Anterior cingulate cortex (tissue), 58 donors: ENCODE measurements at places on chromosomes 2 and 18.

DNA sequence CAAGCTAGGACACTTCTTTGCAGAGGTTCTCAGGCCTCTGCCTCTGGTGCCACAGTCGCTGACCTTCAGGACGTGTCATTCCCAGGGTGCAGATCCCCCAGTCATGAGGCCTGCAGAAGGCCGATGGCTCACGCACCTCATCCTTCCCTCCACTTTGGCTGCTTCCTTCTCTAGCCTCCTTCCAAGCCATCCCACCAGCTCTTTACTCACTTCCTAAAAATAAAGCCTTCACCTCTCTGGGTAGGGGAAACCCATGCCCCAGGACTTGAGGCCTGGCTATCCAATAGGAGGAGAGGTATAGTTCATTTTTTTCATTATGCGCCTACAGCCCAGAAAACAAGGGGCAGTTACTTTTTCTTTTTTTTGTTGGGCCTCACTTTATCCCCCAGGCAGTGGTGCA lies 91.4 kb downstream of the B3GNT2 start:
- no peak for DNase-seq

DNA sequence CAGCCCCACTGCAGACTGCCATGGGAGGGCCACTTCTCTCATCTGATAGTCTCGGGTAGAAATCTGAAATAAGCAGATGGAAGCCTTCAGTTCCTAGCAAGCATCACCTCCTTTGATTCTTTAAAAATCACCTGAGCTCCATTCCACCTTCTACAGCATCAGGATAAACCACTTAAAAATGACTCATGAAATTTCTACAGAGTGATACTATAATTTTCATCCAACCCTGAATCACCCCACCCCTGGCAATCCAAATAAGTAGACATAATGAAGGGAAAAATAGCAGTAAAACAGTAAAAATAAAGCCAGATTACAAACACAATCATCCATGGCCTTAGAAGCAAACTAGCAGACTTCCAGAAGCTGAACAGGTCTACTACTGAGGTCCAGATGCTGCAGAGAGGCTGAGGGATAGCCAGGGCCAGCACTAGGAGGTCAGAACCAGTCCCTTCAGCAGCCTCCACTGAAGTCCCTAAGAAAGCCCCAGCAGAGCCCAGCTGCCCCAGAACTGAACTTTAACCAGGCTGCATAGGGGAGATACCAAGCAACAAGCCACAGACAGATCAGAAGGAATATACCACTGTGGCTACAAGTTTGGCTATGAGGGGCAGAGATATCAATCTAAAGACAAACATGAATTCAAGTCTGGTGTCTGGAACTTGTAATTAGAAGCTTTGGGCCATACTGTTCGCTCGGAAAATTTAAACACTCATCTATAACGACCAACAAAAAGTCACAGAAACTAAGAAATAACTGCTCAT lies 54.7 kb upstream of the RNU4ATAC start:
- DNase-seq, result no peak

DNA sequence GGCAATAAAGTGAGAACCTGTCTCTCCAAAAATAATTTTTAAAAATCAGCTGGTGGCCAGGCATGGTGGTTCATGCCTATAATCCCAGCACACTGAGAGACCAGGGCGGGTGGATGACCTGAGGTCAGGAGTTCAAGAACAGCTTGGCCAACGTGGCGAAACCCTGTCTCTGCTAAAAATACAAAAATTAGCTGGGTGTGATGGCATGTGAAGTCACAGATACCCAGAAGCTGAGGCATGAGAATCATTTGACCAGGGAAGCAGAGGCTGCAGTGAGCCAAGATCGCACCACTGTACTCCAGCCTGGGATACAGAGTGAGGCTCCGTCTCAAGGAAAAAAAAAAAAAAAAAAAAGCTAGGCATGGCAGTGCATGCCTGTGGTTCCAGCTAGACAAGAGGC lies 7.4 kb upstream of the GPR75 start:
- DNase-seq, result no peak

GRCh38 chr2:75709297-75709696 lies 1.4 kb downstream of the GCFC2 start:
- DNase-seq, result no peak

DNA sequence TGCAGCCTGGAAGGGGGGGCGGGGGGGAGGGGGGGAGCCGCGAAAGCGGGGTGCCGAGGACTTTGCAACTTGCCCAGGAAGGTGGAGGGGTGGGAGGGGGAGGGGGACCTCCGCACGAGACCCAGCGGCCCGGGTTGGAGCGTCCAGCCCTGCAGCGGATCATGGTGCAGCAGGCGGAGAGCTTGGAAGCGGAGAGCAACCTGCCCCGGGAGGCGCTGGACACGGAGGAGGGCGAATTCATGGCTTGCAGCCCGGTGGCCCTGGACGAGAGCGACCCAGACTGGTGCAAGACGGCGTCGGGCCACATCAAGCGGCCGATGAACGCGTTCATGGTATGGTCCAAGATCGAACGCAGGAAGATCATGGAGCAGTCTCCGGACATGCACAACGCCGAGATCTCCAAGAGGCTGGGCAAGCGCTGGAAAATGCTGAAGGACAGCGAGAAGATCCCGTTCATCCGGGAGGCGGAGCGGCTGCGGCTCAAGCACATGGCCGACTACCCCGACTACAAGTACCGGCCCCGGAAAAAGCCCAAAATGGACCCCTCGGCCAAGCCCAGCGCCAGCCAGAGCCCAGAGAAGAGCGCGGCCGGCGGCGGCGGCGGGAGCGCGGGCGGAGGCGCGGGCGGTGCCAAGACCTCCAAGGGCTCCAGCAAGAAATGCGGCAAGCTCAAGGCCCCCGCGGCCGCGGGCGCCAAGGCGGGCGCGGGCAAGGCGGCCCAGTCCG lies 540 bp downstream of the SOX11 start:
- no peak for DNase-seq

DNA sequence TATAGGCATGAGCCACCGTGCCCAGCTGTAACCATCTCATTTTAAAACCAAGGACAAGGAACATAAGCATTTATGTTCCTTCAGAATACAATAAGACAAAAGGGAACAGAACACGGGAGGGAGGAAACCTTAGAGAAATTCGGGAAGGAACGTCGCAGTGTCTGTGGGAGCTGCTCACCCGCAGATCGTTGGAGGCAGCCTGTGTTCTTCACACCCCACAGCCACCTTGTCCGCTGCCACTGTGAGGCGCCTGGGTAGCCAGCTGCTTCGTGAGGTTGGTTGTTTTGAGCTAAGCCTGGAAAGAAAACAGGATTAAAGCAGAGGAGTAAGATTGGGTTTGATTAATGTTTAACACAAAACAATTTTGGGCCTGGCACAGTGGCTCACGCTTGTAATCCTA lies 250.0 kb downstream of the FHOD3 start:
- DNase-seq, result no peak

DNA sequence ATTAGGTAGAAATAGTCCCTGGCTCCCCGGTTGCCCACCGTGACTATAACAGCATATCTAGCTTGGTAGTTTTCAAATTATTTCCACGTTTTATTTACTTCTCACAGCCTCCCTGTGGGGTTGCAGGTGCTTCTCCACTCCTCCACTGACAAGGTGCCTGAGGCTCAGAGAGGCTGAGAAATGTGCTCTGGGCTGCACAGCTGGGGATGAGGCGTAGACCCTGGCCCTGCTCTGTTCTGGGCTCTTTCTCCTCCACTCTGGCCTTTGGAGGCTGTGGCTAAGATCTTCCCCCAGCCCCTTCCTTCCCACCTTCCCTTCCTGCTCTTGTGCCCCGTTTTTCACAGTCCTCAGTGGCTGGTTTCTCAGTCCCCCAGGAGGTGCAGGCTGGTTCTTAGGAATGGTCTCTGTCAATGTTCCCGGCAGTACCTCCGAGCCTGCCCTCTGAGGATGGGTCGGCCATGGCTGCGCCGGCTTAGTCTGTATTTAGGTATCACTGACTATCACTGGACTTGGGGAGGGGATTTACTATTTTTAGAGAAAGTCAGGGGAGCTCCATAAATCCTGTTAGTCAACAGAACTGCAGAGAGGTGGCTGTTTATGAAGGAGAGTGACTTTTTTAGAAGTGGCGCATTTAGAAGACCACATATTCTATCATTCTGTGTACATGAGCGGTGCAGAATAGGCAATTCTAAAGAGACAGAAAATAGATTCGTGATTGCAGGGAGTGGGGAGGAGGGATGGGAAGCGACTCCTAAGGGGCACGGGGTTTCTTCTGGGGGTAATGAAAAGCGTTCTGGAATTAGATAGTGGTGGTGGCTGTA lies 35.0 kb downstream of the HPCAL1 start:
- no peak for DNase-seq

- no peak for DNase-seq
Observed at GRCh38 chr18:63550068-63550467, 7.9 kb downstream of the SERPINB12 start.

GRCh38 chr2:113234721-113235346 lies 43.9 kb downstream of the PAX8 start:
- no peak for DNase-seq

DNA sequence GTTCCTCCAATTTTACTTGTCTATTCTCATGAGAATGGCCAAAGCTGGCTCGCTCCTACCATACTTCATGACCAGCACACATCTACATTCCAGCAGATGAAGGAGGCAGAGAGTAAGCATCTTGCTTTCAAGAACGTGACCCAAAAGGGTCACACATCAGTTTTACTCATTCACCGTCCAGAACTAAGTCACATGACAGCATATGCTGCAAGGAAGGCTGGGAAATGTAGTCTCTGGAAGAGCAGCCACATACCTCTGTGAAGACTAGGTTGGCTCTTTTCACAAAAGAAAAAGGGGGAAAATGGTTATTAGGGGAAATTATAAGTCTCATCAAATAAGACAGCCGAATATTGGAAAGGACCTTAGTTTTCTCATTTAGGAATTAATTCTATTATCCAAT lies 835.3 kb downstream of the EPHA4 start:
- no peak for DNase-seq

DNA sequence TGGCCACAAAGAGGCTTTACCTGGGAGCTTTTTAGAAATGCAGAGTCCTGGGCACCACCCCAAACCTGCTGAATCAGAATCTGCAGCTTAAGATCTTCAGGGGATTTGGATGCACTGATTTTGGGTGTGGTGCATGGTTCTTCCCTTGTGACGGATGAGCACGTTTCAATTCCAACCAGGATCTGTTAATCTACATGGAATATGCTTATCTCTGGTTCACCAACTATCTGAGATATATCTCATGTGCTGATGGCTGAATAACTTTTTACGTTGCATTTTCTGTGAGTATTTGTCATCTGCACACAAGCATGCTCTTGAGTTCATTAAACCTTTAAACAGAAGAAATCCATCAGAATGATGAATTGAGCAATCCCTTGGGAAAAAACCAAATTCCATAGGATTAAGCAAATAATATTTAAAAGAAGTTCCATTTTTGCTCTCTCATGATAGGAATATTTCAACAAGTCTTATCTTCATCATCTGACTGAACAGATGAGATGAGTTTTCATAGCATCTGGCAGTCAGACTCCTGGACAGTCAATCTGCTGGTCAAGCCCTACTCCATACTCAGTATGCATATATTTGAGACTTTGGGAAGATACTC lies 120.6 kb downstream of the PLB1 start:
- DNase-seq, result no peak

DNA sequence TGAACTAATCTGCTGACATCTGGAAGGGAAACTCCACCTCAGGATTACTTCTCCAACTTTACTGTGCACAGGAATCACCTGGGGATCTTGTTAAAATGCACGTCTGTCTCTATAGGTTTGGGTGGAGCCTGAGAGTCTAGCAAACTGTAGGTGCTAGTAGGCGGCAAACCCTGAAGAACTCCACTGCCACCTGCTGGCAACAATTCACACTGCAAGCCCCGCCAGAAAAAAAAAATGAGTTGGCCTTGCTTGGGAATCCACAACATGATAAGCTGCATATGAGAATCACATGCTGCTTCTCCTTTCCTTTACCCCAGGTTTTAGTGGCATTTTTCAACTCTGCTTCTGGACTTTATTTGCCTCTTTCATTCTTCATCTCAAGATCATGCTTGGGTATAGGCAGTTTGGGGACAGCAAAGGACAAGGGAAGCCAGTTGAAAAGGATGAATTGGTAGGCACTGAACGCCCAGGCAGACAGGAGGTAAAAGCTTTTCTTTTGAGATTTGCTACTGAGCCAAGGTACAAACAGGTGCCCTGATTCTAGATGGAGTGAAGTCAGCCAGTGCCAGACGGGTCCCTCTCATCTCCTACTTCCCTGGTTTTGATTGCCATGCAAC lies 88.8 kb downstream of the VIT start:
- peak; percentile 8 for DNase-seq

DNA sequence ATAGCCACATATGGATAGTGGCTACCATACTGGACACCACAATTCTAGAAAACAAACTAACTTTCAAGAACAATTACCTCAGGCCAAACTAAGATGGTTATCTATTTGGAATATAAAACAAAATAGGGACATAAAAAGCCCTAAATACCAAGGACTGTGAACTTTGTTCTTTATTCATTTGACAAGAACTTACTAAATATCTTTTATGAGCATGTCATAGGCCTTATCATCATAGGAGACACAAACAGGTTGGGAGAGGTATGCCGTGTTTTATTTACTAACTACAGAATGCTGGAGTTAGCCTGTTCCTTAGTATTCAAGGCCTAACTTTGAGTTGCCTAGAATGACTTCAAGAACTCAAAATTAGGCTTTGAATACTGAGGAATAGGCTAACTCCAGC lies 32.1 kb downstream of the CCDC93 start:
- no peak for DNase-seq

DNA sequence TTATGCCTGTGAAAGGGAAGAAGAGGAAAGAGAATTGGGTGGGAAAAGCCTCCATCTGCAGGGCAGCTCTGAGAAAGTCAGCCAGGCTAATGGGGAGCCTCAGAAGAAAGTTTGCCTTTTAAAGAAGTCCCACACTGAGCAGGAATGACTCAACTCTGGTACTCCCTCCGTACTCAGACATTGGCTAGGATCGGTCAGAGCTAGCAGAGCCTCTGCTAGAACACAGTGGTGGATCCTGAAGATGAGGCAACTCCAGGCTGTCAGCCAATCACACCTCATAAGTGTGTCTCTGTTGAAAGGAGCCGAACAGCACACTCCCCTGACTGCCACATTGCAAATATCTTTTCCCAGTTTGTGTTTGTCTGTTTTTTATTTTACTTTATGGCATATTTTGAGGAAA lies 96.9 kb downstream of the HNRNPLL start:
- DNase-seq, result no peak
